ENCODE measurements at places on chromosomes 16 and 17.

- DNase-seq, result no peak
These were observed 12.0 kb downstream of the LITAFD start for GRCh38 chr16:8893976-8894690.

DNA sequence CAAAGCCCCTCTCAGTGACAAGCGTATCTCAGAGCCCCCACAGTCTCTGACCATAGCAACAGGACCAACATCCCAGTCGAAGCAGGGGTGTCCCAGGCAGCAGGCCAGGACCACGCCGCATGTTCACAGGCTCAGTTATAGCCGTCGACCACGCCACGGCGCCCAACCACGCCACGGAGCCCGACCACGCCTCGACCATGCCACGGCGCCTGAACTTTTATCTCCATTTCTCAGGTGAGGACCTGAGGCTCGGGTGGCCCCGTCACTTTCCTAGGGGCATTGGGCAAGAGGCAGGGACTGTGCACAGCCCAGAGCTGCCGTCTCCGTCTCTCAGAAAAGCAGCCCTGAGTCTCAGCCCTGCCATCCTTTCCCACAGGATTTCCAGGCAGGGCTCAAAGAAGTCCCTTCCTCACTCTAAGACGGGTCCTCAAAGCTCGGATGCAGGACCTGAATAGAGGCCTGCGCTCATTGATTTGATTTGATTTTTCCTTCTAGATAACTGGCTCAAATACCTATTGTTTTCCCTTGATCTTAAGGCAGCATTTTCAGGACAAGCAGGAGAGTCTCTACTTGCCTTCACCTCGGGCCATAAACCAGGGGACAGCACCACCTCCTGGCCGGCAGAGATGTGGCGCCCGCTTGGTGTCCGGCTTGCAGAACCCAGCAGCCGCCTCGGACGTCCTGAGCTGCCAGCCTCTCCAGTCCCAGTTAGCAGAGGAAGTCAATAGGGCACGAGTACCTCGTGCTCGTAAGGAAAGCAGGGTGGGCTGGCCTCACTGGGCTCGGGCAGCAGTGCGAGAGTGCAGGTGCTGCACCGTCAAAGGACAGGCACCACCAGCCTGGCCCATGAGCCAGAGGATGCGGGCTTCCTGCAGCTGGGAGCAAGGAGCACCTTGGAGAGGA lies 38.8 kb downstream of the C16orf95 start:
- peak; percentile 72 for DNase-seq

GRCh38 chr17:41512546-41513167 lies 6.0 kb downstream of the KRT15 start:
- no peak for DNase-seq

GRCh38 chr17:8711291-8711690 lies 33.3 kb downstream of the CCDC42 start:
- no peak for DNase-seq

All from KBM-7 (cell line).